ENCODE measurements at places on chromosomes 12 and 14. TPM values are rescaled to one million over a fixed set of nuclear protein-coding genes. Genes with fewer than 3 reads are reported as not detected.

LBHD2 gene
- not detected for total RNA-seq

GRCh38 chr12:128606538-128606937 is 217.2 kb downstream of the SLC15A4 start:
- DNase-seq: no peak

DNA sequence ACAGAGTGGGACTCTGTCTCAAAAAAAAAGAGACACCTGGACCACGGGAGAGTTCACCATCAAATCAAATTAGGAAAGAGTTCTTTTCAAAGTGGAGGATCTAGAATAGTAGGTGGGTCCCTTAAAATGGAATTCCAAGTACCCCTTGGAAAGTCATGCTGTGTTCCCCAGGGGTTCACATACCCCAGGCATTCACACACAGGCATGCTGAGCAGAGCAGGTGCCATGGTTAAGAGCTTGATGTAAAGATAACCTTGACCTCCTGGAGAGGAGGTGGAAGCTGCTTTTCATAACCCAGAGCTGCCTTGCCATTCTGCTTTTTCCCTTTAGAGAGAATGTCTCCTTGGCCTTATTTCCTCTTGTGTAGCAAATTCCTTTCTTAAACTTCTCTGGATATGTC is 14.2 kb upstream of the SRSF5 start:
- no peak for DNase-seq

DNA sequence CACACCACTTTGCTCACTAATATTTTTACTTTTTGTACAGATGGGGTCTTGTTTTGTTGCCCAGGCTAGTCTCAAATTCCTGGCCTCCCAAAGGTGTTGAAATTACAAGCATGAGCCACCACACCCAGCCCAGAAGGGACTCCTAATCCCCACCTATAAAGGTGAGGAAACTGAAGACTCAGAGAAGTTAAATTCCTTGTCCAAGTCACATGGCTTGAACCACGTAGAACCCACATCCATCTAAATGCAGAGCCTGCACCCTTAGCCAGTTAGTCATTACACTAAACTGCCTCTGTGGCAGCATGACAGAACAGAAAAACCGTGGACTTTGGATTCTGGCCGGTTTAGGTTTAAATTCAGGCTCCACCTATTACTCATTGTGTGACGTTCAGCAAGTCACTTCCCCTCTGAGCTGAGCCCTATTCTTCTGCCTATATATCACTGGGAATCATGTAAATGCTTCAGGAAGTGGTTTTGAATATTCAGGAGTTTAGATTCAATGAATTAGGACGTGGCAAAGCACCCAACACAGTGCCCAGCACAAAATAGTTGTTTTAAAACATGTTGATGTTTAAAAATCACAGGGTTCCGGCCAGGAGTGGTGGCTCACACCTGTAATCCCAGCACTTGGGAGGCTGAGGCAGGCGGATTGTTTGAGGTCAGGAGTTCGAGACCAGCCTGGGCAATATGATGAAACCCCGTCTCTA is 3.0 kb upstream of the CORO1C start:
- no peak for DNase-seq

DNA sequence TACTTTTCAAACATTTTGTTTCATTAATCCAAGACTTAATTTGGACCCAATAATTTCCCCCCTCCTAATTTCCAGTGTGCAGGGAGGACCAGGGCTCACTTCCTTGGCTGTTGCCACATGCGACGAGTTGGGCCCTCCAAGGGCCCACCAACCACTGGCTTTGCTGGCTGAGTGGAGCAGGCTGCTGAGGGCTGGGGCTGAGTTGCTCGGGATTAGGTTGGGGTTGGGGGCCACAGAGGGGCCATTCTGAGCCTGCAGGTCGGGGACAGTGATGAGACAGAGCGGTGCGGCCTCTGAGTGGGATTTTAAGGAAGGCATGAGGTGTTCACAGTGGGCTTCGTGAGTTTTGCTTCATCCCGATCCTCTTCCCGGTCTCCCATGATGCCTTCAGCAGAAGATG is 6.1 kb upstream of the TRAF3 start:
- no peak for DNase-seq

GRCh38 chr12:32136404-32136803 is 29.8 kb downstream of the BICD1 start:
- no peak for DNase-seq

Data from posterior vena cava (tissue), 2 donors.